Activated B cell treated with CpG ODN at 0.5 μM for 24 hours (primary cell): ENCODE measurements at places on chromosomes 4 and X.

GRCh38 chr4:74217365-74217764 lies 59.4 kb downstream of the MTHFD2L start:
- DNase-seq, result no peak

GRCh38 chrX:9182041-9182440 lies 148.1 kb upstream of the FAM9B start:
- no peak for DNase-seq

- DNase-seq, result no peak
These were observed 77.7 kb downstream of the MAML3 start for GRCh38 chr4:140076307-140076706.

DNA sequence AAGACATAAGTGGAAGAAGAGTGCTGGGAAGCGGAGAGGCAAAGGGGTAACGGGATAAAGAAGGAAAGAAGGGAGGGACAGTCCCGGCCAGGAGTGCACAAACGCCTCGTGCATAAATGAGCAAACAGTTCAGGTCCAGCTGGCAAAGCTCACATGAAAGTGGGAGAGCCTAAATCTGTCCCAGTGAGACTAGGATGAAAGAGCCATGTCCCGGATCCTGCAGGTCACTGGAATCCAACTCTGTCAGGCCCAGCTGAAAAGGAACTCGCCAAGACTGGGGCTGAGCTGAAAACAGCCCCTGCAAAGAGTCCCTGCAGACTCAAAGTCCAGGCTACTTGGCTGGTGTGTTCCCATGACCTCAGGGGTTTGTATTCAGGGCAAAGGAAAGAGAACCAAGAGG lies 38.0 kb upstream of the CRMP1 start:
- DNase-seq, result no peak

DNA sequence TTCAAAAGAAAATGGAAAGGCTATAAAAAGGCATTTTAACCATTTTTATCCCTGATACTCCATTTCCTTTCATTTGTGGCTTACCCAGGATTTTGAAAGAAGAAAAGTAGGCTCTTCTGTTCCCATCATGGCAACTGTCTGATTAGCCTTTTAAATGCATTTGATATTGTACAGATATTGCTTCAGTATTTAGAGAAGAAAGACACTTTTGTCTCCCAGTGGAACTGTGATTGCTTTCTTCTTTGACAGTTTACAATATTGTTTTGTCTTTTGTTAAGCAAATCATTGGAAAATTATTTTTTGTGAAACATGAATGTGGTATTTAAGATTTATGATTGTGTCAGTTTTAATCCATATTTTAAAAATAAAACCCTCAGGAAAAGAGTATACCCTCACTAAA lies 297.4 kb upstream of the TACR3 start:
- no peak for DNase-seq

- DNase-seq, result no peak
These were observed 129.1 kb upstream of the SMAD1 start for GRCh38 chr4:145352438-145353145.

DNA sequence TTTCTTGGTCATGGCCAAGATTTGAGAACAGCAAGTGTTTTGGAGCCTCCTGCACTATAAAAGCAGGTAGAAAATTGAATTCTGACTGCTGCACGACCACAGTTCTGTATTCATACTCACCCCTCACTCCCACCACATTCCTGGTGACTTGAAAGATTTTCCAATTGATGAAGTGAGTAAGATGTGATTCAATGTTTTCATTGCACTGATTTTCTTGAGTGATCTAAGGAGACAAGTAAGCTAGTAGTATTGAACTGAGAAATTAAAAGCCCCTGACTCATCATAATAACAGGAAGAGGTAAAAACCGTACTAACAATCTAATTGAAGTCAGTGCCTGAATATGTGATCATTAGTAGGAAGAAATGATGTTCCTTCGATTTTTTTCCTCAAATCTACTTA lies 6.1 kb upstream of the SEC24D start:
- DNase-seq, result no peak
